ENCODE measurements at places on chromosomes 6 and 20.

GRCh38 chr6:148021165-148021564 is 321.5 kb upstream of the SASH1 start:
- DNase-seq, result no peak

DNA sequence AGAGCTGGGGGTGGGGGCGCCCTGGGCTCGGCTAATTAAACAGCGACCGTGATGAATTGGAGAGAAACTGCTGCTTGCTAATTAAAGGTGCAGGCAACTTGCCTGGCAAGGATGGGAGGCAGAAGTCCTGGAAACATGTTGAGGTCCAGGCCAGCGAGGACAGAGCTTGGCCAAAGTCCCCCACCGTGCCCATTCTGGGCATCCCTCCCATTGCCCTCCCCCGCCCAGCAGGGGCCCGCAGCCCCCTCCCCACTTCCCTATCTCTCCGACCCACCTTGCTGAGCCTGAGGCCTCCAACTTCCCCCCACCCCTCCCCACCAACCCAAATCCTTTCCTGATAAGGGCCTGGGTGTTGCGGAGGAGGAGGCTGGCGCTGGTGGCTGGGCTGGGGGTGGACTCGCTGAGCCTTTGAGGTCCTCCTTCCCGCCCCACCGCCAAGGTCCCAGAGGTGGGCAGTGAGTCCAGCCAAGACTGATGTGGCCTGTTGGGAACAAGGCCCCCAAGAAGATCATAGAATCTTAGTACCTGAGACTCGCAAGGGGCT is 23.3 kb downstream of the C20orf203 start:
- no peak for DNase-seq

DNA sequence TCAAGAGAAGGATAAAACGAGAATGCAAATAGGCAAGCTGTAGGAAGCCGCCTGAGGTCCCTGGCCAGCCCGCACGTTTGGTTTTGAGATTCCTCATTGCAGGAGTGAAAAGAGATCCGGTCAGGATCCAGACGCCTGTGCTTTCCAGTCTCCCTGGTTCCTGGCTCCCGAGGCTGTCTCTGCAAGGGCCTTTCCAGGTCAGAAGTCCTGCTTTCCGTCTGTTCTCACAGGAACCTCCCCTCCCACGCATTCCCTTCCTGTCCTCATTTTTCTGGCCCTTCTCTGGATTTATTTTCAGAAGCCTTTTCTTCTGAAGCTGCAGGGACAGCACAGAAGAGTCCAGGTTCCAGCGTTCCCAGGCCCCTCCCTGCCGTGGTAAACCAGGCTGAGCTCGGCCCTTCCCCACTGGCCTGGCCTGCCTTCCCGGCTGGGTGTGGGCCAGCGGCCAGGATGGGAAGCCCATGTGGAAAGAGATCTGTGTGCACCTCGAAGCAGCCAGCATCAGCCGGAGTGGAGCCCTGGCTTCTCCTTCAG is 54.0 kb downstream of the TMEM242 start:
- no peak for DNase-seq

GRCh38 chr6:2744209-2744771 is 6.4 kb downstream of the MYLK4 start:
- no peak for DNase-seq

- no peak for DNase-seq
Measured at GRCh38 chr20:63424613-63425012, 47.8 kb downstream of the KCNQ2 start.

GRCh38 chr6:10205120-10205519 is 209.8 kb downstream of the TFAP2A start:
- DNase-seq, result no peak

DNA sequence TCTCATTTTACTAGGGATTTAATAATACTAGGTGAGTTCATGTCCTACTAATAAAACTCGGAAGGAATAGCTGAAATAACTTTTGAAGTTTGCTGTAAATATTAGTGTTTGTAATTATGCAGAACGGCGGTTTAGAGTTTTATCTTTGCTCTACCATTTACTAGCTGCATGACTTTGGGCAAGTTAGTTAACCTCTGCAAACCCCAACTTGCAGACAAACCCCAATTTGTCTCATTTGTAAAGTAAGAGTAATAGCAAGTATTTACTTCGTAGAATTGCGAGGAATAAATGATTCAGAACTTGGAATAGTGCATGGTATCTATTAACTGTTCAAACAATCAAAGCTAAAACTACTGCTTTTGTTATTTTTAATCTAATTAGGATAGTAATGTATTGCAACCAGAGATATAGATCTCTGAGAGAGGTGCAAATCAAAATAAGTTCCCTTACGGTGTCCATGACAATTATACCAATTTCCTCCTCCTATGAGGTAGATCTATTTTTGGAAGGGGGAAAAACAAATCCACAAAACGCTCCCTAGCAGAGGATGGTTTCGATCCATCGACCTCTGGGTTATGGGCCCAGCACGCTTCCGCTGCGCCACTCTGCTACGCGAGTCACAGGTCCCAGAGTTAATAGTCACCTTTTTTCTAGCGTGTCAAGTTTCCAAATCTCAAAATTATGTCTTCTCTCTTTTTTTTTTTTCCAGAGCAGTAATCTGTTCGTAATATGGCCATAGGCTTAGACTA is 35.1 kb upstream of the BTN3A2 start:
- no peak for DNase-seq

DNA sequence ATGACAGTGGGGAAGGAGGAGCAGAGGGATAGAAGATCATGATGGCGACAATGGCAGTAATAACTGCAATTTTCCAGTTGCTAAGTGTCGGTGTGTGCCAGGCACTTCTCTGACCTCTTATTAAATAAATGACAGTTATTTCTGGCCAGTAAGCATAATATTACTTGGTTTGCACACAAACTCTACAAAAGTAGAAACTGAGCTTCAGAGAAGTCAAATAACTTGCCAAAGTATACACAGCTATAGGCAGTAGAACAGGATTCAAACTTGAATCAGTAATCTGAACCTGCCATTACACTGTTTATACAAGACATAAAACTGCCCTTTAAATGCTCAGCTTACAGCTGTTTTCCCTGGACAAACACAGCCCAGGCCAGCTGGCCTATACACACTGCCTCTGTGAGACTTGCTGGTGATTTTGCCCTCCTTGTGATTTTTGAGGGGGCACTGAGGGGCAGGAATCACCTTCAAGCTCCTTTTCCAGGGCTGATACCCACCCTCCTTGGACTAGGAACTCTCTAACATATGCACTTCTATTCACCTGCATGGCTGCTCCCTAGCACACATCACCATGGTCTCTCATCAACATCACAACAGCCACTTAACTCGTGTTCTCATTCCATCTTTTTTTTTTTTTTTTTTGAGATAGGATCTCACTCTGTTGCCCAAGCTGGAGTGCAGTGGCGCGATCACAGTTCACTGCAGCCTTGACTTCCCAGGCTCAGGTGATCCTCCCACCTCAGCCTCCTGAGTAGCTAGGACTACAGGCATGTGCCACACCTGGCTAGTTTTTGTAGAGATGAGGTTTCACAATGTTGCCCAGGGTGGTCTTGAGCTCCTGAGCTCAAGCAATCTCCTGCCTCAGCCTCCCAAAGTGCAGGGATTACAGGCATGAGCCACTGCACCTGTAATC is 63.6 kb downstream of the SLC23A2 start:
- no peak for DNase-seq

DNA sequence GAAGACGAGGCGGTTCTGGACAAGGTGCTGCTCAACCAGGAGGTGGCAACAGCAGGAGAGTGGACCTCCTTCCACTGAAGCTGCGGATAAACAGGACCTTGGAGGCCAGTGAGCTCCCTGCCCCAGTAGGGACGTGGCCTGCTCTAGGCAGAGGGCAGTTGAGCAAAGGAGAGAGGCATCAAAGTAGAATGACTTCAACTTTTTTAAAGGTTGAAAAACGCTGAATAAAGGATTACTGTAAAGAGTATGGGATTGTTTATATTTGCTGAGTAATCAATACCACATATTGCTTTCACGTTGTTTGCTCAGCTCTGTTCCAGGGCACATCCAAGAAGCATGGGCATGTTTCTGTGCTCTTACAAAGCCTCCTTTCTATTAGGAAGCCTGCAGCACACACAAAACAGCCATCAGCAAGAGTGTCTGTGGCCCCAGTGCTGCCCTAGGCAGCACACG is 48.1 kb downstream of the ERMARD start:
- DNase-seq, result no peak

DNA sequence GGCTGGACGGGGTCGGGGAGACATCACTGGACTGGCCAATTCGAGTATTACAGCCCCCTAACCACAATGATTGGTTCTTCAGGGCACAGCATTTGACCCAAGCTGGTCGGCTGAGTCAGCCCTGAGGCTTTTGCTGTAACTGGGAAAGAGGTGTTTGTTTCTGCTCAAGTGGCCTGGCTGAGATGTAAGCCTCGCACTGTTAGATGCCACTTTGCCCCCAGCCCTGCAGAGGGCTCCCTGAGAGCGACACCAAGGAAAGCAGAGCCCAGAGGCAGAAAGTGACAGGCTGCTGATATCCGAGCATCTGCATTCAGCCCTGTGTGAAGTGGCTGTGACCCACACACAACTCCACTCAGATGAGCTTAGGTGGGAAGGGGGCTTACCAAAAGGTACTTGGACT is 19.4 kb downstream of the ERGIC3 start:
- DNase-seq, result peak; percentile 41

- no peak for DNase-seq
Measured at GRCh38 chr6:11791354-11792107, 12.9 kb upstream of the ADTRP start.

- no peak for DNase-seq
Measured at GRCh38 chr20:56664796-56665195, 35.7 kb downstream of the TFAP2C start.

DNA sequence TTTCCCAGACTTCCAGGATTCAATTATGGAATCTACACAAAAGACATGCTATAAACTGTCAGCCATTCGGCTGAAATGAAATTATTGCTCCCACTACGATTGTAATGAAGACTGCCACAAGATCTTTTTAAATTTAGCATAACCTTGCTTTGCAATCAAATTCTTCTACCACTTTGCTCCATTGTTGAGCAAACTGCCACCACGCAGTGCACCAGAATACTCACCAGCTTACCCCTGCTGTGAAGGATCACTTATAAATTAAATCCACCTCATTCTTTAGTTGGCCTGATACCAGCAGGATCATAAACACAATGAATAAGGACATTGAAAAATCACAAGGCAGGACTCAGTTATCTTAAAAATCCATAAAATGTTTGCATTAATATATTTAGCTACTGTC is 151.8 kb upstream of the PRND start:
- no peak for DNase-seq

GRCh38 chr6:122569230-122569771 is 40.9 kb upstream of the PKIB start:
- no peak for DNase-seq

DNA sequence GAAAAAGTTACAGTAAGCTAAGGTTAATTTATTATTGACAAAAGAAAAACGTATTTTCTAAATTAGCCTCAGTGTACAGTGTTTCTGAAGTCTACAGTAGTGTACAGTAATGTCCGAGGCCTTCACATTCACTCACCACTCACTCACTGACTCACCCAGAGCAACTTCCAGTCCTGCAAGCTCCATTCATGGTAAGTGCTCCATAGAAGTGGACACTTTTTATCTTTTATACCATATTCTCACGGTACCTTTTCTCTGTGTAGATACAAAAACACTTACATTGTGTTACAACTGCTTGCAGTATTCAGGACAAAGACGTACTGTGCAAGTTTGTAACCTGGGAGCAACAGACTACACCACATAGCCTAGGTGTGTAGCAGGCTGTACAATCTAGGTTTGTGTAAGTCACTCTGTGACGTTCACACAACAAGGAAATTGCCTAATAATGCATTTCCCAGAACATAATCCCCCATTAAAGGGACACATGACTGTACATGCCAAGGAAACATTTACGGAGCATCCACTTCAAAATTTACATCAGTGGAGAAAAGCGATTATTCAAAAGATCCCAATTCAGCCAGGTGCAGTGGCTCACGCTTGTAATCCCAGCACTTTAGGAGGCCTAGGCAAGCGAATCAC is 133.4 kb downstream of the BANF2 start:
- DNase-seq, result no peak

DNA sequence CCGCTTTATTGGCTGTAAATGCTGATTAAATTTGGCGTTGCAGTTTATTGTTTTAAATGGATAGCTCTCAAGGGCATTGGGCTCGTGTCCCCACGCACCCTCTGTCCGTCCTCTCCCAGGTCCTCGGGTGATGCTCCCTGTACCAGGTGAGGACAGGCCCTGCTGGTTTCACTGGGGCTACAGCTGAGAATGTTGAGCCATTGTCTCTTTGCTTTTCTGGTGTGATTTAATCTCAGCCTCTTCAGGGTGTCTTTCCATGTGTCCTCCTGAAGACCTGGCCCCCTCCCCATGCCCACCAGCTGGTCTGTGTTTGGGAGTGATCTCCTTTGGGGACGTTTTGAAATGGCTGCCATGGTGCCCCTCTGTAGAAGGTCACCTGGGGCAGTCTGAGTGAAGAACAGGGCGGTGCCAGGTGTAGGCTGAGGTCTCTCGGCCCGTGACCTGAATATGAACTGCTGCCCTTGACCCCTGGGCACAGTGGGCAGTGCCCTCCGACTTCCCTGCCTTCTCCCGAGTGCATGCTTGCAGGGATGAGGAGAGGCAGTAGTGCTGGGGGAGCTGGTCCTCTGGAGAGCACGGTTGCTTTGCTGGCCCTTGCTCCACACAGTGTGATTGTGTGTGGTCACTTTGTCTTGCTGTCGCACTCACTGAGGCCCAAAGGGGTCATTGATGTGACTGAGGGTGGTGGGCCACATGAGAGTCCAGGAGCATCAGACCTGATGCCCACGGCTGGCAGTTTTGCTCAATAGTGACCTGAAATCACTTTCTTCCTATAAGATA is 12.4 kb upstream of the C20orf204 start:
- no peak for DNase-seq
